ENCODE measurements at places on chromosomes 4 and X.

DNA sequence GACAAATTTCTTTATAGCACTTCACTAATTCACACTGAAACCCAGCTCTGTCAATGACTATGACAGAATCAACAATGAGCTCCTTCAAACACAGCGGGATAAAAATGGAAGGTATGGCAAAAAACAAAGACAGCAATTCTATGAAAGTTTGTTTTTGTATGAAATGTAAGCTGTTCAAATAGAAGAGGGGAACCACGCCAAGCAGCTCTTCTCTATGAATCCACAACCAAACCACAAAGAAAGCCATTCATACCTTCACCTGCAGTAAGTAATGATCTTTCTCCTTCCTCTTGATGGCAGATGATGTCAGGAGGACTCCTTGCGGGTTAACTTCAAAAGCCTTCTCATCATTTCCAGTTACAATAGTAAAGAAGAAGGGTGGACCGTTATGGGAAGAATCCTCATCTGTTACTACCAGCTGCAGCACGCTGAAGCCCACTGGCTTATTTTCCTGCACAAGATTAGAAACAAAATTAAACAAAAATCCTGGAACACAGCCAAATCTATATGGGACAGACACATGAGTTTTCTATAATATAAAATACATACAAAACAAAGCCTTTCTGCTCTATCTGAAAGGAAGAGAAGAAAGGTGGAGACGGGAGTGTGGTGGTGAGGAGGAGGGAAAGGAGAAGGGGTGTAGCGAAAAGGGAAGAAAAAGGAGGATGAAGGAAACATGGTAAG, 48.9 kb upstream of the MTNR1A start:
- DNase-seq = no peak

DNA sequence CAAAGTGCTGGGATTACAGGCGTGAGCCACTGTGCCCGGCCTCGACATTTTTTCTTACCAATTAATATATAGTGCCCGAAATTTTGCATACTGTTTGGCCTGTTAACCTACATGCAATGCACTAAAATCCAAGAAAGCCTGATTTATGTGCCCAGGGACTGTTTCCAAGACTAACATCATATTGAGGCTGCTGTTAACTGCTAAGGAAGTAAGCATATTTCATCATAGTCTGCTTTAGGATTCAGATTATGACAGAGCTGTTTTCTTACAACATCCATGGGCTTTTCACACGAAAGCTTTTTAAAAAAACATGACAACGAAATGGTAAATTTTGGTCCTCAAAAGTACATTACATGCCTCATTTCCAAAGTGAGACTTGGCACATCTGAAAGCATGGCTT, 84.4 kb downstream of the STOX2 start:
- no peak for DNase-seq

DNA sequence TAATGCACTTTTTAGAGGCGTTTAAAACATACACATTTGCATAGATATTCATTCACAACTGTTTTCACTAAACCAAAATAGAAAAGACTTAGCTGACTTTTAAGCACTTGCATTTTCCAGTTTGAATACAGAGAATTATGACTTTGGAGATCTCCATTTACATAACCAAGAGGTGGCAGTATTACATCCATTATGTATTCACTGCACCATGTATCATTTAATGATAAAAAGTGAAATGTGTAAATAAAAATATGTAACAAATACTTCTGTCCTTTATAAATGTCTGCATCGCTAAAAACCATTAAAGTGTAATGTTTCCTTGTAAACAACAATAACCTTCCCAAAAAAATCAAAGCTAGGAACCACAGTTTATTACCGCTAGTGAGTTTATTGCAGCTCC, 413.2 kb downstream of the FGF13 start:
- peak; percentile 3 for DNase-seq

DNA sequence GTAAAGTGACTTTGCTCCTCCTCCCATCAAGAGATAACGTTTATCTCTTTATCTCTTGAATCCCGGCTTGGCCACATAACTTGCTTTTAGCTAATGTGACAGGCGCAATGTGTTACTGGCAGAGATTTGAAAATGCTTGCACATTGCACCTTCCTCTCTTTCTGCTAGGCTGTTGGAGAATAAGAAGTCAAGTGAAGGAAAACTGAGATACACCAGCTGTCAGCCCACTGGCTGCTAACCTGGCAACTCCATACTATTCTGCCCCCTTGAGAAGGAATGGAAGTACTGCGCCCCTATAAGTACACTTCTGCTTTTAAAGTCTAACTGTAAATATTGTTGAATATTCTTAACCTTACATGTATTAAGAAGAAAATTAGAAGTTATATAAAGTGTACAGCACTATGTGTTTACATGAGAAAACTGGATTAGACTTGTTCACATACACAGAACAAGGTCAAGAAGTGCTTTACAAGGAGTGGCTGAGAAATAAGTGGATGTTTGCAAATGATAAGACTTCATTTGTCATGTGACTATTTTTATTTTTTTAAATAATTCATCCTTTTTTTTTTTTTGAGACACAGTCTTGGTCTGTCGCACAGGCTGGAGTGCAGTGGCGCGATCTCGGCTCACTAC, 424.5 kb upstream of the CTSO start:
- peak; percentile 52 for DNase-seq

- no peak for DNase-seq
Measured at GRCh38 chrX:99469439-99469838, 940.6 kb downstream of the PCDH19 start.

GRCh38 chr4:168248176-168248710, 70.3 kb downstream of the DDX60 start:
- DNase-seq = no peak

DNA sequence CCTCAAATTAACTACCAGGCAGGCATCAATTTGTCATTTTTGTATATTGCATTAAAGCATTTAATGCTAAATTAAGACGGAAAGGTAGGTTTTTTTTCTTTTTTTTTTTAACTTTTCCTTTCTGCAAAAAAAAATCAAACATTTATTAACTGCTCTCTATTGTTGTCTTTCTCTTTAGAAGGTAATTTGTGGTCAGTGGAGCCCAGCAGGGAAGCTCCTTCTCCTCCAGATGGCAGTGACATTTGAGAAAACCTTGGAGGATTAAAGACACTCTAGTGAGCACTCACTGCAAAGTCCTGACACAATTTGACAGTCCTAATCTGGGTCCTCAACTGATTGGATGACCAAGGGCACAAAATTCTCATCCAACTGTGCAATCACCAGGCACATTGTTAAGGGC, 102.4 kb downstream of the SLIT2 start:
- DNase-seq = peak; percentile 97

DNA sequence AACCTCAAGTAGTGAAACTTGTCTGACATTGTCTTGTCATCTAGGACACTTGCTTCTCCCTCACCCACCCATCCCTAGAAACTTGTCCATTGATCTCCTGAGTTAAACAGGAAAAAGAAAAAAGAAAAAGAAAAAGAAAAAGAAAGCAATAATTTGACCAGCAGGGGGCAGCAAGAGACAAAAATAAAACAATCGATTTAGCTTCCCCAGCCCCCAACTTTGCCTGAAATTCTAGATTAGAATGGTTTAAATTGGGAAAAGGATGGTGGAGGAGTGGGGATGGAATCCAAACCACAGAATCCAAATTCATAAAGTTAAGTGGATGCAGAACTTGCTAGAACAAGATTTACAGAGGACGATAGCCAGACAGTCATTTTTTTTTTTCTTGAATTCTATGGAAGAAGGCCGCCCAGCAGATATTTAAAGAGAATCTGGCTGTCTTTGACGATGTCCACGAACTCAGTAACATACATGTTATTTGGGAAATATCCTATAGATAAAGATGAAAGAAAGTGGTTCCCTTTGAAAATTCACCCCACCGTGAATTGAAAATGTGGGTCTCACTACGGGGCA, 282.9 kb downstream of the USP46 start:
- peak; percentile 41 for DNase-seq

DNA sequence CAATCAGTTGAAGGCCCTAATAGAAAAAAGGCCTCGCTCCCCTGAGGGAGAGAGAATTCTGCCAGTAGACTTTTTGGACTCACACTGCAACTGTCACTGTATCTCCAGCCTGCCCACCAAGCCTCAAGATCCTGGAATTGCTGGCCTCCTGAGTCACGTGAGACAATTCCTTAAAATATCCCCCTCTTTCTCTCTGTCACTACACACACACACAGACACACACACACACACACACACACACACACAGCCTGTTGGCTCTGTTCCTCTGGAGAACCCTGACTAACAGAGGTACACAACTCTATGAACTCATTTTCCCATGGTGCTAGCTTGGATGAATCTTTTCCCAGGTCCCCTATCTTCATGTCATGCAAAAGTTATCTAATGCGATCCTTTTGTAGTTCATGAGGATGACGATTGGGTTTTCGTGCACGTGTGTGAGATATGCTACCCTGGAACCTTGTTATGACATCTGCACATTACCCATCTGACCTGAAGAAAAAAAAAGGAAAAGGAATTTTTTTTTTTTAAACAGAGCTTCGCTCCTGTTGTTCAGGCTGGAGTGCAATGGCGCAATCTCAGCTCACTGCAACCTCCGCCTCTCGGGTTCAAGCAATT, 13.7 kb downstream of the CLRN2 start:
- DNase-seq = no peak

DNA sequence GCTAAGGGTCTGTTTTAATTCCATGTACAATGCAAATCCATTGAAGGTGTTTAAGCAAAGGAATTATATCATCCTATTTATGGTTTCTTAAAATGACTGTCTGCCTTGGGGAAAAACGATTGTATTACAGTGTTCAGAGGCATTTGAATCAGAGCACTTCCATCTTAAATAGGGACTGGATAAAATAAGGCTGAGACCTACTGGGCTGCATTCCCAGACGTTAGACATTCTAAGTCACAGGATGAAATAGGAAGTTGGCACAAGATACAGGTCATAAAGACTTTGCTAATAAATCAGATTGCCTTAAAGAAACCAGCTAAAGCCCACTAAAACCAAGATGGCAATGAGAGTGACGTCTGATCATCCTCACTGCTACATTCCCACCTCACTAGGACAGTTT, 1167.2 kb upstream of the PABPC4L start:
- DNase-seq = no peak

Measured in NCI-H524 (cell line).